ENCODE measurements at places on chromosomes 2 and 18. TPM values are rescaled to one million over a fixed set of nuclear protein-coding genes. Genes with fewer than 3 reads are reported as not detected.

The CERKL gene
- 0.29 TPM for total RNA-seq

The KYNU gene
- 34.5 TPM for total RNA-seq

DNA sequence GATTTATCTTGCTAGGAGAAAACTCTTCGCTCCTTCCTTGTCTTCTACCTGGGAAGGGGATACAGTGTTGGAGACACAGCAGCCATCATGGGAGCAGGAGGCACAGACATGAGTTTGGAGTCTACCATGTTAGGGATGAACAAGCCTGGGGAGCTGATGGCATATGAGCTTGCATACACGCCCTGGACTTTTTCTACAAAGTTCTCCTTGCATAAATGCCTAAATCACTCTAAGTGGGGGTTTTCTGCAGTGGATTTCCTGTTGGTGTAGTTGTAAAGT, 3.6 kb upstream of the HS1BP3 start:
- DNase-seq, result no peak

GRCh38 chr2:46327627-46328026, 30.4 kb downstream of the EPAS1 start:
- no peak for DNase-seq

DNA sequence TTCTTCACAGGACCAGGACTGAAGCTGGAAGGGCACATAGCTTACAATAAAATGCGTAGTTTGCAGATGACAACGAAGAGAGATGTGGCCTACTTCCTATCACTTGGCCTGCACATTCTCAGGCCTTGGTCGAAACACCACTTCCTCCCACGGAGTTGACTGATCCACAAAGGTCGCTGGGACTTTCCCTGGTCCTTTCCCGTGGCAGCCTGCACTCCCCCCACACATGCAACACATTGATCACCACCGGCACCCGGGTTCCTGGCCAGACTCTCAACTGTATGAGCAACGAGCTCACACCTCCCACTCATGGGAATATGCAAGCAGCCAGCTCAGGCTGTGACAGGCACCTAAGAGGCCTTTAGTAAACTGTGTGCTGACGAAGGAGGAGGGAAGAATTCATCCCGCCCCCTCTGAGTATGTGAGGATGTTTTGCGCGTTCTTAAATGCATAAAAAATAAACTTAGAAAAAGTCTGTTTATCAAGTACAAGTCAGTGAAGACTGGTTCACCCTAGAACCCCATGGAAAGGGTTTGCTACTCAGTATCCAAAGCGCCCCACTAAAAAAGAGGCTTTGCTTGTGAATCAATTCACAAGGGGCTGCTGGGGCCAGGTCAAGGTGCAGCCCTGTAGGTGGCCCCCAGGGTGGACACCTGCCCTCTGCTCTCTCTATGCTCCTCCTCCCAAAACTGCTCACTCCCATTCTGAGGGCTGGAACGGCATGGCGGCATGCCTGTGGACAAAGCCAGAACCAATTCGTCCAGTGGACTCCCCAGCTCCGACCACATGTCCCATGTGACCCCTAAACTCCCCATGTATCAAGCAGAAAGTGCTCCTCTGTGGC, 154.3 kb downstream of the EIPR1 start:
- DNase-seq, result no peak

- DNase-seq, result no peak
These were observed 74.1 kb downstream of the PKP4 start for GRCh38 chr2:158530829-158531228.

The CD226 gene
- total RNA-seq, result 5.8 TPM

- no peak for DNase-seq
These were observed 530.3 kb upstream of the MEX3C start for GRCh38 chr18:51727780-51728179.

The HOXD13 gene
- not detected for total RNA-seq

Data from upper lobe of right lung (tissue), 1 donor.